B cell (primary cell): ENCODE measurements at places on chromosomes 11 and 22.

DNA sequence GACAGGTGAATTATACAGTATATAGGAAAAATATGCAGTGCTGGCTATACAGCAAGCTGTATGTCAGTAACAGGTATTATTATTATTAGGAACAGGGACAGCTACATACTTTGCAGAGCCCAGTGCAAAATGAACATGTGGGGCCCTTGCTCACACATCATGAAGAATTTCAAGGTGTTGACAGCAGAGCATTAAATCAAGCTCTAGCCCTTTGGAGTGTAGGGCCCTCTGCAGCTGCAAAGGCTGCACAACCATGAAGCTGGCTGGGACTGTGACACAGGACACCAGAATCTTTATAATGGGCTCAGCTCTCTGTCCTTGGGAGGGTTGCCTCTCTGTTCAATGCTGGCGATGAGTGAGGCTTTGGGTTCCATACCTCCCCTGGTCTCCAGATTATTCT lies 44.9 kb upstream of the DAGLA start:
- peaks cover 3% of the 10 kb centered on the region for H3K4me1 ChIP-seq
- H3K4me3 ChIP-seq, result no peak overlapping the region
- peaks cover 7% of the 10 kb centered on the region for H3K27me3 ChIP-seq
- H3K36me3 ChIP-seq, result no peaks in the 10 kb centered on the region
- no peak for DNase-seq
- no peak overlapping the region for H3K27ac ChIP-seq

- DNase-seq, result no peak
- H3K27me3 ChIP-seq, result no peaks in the 10 kb centered on the region
- H3K36me3 ChIP-seq, result no peaks in the 10 kb centered on the region
- no peak overlapping the region for H3K4me3 ChIP-seq
- no peak overlapping the region for H3K27ac ChIP-seq
Observed at GRCh38 chr11:90438069-90438468, 215.2 kb upstream of the CHORDC1 start.

- no peaks in the 10 kb centered on the region for H3K36me3 ChIP-seq
- H3K4me3 ChIP-seq, result no peak overlapping the region
- DNase-seq, result no peak
- H3K27me3 ChIP-seq, result no peaks in the 10 kb centered on the region
- no peaks in the 10 kb centered on the region for H3K4me1 ChIP-seq
Observed at GRCh38 chr11:10381736-10382135, 73.3 kb upstream of the AMPD3 start.

GRCh38 chr11:83480811-83481210 lies 194.6 kb upstream of the CCDC90B start:
- DNase-seq, result no peak
- no peak overlapping the region for H3K4me3 ChIP-seq
- no peaks in the 10 kb centered on the region for H3K27me3 ChIP-seq
- no peaks in the 10 kb centered on the region for H3K36me3 ChIP-seq

DNA sequence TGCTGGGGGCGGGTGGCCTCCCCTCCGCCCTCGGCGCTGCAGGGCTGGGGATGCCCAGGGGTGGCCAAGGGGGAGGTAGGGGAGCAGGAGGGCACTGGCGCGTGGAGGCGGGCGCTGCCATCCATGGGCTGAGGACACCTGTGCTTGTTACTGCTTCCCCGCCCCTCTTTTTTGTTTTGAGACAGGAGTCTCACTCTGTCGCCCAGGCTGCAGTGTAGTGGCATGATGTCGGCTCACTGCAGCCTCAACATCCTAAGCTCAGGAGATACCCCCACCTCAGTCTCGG lies 683 bp upstream of the FADS3 start:
- H3K4me1 ChIP-seq, result peaks cover 18% of the 10 kb centered on the region
- DNase-seq, result no peak
- peak overlapping the region; percentile 81 for H3K4me3 ChIP-seq
- peak overlapping the region; percentile 91 for H3K27ac ChIP-seq

DNA sequence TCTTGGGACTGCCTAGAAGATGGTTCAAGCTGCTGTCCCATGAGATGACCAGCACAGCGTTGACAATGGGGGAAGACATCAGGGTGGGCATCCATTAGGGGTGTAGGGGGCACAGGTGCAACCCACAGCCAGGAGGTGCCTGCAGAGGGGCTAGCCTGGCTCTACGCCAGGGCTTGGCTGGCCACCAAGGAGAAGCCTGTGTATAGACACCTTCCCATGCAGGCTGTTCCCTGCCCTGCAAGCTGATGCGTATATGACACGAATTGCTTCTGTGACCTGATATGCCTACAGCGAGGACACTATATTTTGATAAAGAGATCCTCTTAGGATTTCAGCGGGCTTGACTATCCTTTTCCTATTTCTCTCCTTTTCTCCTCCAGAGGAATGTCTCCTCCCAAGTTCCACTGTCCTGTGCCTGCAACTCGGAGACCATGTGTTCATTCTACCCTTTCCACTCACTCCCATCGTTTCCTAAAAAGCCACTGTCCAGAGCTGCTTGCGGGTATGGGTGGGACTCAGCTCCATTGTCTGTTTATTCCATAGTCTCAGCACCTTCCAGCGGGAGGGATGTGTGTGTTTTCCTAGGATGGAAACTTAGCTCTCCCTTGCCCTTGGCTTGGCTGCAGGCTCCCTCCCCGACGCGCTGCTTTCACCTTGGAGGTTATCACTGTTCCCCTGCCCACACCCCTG lies 56.1 kb downstream of the ST14 start:
- no peaks in the 10 kb centered on the region for H3K4me1 ChIP-seq
- H3K4me3 ChIP-seq, result no peak overlapping the region
- H3K36me3 ChIP-seq, result no peaks in the 10 kb centered on the region
- no peaks in the 10 kb centered on the region for H3K27me3 ChIP-seq
- no peak for DNase-seq

DNA sequence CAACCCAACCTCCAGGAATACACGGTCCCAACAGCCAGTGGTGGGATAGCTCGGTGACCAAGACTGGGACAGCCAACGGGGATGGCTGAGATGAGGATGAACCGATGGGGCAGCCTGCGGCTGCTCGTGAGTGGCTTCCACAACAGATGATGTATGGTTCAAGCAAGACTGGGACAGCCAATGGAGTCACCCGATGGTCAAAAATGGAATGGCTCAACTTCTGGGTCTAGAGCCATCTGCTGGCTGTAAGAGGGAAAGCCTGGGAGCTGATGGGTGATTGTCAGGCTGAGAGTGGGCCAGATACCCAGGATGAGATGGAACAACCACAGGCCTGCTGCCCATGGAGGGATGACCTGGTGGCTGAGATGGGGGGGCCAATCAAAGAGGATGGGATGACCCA lies 35.5 kb downstream of the SYT7 start:
- H3K4me1 ChIP-seq, result no peaks in the 10 kb centered on the region
- no peaks in the 10 kb centered on the region for H3K27me3 ChIP-seq
- H3K4me3 ChIP-seq, result no peak overlapping the region
- no peaks in the 10 kb centered on the region for H3K36me3 ChIP-seq
- no peak for DNase-seq

DNA sequence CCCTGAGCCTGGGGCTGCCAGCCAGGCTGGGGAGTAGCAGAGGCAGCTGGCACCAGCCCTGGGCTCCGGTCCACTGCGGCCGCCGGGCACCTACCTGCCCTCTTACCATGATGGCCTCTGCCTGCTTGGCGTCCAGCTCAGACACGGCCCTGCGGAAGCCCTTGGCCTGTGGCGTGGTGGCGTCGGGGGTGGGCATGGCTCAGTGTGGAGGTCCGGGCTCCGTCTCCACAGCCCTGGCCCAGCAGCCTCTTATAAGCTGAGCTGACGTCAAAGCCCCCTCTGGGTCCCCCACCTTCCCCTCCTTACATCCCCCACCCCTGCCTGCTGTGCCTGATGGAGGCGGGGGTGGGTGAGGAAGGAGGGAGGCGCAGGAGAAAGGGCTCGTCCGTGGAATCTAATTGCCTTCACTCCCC lies at the start of gene TH:
TSS of gene TH (minus strand) at position 225 of the 413 bp plus-strand sequence. CDS start at position 196, 29 bp downstream.
- no peak for DNase-seq
- H3K4me1 ChIP-seq, result no peaks in the 10 kb centered on the region
- no peak within 1 kb of the TSS for H3K27ac ChIP-seq

- no peaks in the 10 kb centered on the region for H3K4me1 ChIP-seq
- no peak overlapping the region for H3K4me3 ChIP-seq
- H3K36me3 ChIP-seq, result no peaks in the 10 kb centered on the region
- no peak overlapping the region for H3K27ac ChIP-seq
Observed at GRCh38 chr11:11332141-11332710, 20.8 kb downstream of the CSNK2A3 start.

DNA sequence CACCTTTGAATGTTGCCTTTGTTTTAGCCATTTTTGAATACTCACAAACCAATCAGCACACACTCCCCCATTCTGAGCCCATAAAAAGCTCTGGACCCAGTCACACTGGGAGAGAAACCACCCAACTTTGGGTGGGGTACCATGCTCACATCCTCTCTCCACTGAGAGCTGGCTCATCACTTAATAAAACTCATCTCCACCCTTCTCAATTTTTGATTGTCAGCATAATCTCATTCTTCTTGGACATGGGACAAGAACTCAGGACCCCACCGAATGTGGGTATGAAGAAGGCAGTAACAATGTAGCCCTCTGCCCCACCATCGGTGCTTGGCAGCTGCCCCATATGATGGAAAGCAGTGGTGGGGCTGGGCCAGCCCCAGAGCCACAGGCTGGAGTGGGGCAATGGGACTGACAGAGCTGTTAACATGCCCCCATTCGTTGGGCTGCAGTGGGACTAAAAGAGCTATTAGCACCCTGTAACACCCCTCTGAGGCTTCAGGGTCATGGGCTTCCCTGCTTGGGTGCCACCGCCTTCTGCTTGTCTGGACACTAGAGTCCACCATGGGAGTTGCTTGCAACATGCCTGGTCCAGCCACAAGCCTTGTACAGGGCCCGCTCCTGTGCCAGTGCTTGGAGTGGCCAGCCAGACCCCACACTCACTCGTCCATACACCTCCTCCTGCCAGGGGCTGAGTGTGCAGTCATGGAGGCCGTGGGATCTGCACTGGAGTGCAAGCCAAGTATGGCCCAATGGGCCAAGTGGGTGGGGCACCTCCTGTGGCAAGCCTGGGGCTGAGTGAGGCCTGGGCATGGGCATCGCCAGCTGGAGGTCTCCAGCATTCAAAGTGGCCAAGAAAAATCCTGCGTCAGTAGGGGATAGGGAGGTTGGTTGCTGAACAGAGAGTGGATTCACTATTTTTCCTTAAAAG lies 471.1 kb downstream of the TBC1D22A start:
- no peaks in the 10 kb centered on the region for H3K4me1 ChIP-seq
- no peaks in the 10 kb centered on the region for H3K27me3 ChIP-seq
- H3K4me3 ChIP-seq, result no peak overlapping the region
- DNase-seq, result no peak
- H3K36me3 ChIP-seq, result no peaks in the 10 kb centered on the region
- H3K27ac ChIP-seq, result no peak overlapping the region

- H3K4me3 ChIP-seq, result no peak overlapping the region
- H3K4me1 ChIP-seq, result no peaks in the 10 kb centered on the region
- H3K27ac ChIP-seq, result no peak overlapping the region
- H3K27me3 ChIP-seq, result no peaks in the 10 kb centered on the region
Observed at GRCh38 chr22:44604455-44604854, 97.5 kb upstream of the PRR5 start.

GRCh38 chr11:103887001-103887658 lies 149.3 kb upstream of the DDI1 start:
- DNase-seq, result no peak
- H3K27me3 ChIP-seq, result no peaks in the 10 kb centered on the region
- no peak overlapping the region for H3K27ac ChIP-seq
- no peaks in the 10 kb centered on the region for H3K36me3 ChIP-seq
- peaks cover 5% of the 10 kb centered on the region for H3K4me1 ChIP-seq
- H3K4me3 ChIP-seq, result no peak overlapping the region

DNA sequence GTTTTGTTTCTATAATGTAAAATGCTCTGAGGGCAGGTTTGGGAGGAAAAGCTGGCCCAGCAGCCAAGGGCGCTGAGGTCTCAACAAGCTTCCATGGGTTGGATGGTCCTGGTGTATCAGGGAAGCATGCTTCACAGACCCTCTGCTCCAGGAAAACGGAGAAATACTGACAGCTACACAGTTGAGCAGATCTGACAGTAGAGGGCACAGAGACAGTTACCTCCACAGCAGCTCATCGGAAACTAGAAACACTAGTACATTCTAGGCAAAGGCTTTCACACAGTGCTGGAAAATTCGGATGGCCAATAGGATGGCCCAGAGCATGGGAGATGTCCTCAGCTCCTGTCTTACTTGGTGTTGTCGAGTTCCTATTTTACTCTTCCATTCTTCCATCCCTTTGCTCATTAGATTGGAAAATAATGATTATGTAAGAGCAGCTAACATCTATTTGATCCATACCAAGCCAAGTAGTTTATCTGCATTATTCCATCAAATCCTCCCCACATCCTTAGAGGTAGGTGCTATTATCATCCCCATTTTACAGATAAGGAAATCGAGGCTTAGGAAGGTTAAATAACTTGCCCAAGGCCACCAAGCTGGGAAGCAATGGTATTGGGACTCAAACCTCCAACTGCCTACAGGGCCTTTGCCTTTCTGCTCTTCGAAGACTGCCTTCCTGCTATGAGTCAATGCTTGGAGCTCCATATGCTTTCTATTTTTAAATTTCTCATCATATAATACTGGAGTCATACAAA lies 28.3 kb downstream of the LMO2 start:
- H3K4me1 ChIP-seq, result peaks cover 18% of the 10 kb centered on the region
- H3K36me3 ChIP-seq, result peaks cover 7% of the 10 kb centered on the region
- no peak overlapping the region for H3K4me3 ChIP-seq
- no peaks in the 10 kb centered on the region for H3K27me3 ChIP-seq
- DNase-seq, result no peak
- H3K27ac ChIP-seq, result no peak overlapping the region

- no peaks in the 10 kb centered on the region for H3K4me1 ChIP-seq
- no peaks in the 10 kb centered on the region for H3K27me3 ChIP-seq
- no peak overlapping the region for H3K27ac ChIP-seq
- no peaks in the 10 kb centered on the region for H3K36me3 ChIP-seq
- DNase-seq, result no peak
Observed at GRCh38 chr11:27907091-27907490, 200.9 kb downstream of the KIF18A start.

- no peak overlapping the region for H3K4me3 ChIP-seq
- no peak overlapping the region for H3K27ac ChIP-seq
- no peak for DNase-seq
- no peaks in the 10 kb centered on the region for H3K27me3 ChIP-seq
- peaks cover 14% of the 10 kb centered on the region for H3K4me1 ChIP-seq
Observed at GRCh38 chr11:65709661-65710060, 2.4 kb upstream of the KAT5 start.
